Renal cortex interstitium (tissue), 15 donors: ENCODE measurements at places on chromosomes 2 and 18. TPM values are rescaled to one million over a fixed set of nuclear protein-coding genes. Genes with fewer than 3 reads are reported as not detected.

The CAPN10 gene
- 37.9 TPM for polyA plus RNA-seq

The WNT6 gene
- polyA plus RNA-seq = 0.39 TPM

DNA sequence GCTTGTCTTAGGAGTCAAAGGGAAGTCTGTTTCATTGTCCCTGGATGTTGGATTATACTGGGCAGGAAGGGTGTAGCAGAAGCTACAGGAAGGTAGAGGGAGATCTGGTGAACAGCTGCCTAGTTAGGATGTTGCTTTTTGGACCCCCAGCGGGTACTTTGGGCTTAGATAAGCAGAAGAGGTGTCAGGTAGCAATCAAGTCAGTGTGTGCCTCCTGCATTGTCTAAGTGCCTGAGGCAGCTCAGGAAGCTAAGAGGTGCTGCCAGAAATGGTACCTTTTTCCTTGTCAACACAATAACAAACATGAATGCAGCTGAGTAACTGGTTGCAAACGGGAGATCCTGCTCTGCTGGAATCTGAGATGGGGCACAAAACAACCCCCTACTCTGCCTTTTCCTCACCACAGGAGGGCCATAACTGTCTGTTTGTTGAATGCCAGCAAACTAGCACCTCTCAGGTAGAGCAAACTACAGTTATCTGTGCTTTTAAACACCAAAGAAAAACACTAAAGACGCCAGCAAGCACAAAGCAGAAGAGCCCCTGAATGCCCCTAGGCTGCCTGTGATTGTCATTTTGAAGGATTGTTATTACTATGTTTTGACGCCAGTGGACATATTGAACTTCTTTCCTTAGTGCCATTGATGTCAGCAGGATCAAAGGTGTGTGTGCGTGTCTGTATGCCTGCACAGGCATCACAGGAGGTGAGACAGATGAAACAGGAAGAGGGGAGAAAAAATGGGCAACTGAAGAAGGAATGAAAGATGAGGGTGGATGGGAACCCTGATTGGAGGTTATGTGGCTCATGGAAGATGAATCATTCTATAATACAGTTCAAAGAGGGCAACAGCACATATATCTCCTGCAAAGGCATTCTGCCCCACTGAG lies 151.4 kb downstream of the ETAA1 start:
- no peak for DNase-seq

- no peak for DNase-seq
These were observed 155.4 kb upstream of the SPRED2 start for GRCh38 chr2:65587779-65588178.

DNA sequence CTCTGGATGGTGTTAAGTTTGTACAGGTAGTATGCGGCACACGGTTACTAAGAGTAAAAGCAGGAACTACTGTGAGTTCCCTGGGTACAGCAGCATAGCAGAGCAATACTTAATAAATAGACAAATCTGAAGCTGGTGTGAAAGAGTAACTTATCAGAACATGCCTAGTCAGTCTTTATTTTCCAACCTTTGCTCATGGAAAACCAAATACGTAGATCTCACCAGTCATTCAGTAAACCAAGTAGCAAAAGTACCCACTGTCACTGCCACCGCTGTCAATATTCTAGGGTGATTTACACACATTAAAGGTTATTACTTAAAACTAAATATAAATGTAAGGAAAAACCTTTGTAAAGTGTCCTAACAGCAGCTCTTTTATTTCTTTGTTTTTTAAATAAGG lies 35.0 kb downstream of the SIGLEC15 start:
- DNase-seq = no peak

GRCh38 chr2:205386109-205386508 lies 296.2 kb upstream of the NRP2 start:
- DNase-seq = no peak

DNA sequence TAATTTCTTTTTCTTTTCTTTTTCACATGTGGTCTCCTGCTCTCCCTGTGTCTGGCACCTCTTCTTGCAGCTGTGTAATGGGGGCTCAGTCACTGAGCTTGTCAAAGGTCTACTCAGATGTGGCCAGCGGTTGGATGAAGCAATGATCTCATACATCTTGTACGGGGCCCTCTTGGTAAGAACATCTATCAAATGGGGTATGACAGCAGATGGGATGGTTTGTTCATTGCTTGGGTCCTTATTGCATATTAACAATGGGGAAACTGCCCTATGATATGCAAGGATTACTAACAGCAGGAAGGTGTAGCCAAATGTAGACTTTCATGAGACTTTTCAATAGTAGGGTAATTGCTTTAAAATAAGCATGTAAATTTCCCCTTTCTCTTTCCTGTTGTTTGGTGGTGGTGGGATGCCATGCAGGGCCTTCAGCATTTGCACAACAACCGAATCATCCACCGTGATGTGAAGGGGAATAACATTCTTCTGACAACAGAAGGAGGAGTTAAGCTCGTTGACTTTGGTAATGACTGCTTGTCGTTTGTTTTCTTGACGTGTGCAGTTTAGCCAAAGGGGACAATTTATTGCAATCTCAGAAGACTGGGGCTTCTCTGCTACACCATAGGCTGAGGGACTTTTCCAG lies 36.5 kb downstream of the MYO3B start:
- no peak for DNase-seq

DNA sequence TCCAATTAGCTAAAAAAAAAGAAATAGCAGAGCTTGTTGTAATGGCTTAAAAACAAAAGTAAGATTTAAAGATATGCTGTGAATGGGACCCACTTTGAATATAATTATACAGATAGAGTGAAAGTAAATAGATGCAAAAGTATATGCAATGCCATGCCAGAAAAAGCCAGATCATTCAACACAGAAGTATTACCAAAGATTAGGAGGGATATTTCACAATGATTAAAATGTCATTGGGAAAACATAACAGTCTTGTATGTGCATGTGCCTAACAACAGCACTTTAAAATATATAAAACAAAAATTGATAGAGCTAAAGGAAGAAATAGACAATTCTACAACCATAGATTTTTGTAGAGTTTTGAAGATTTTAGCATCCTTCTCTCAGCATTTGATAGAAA lies 19.9 kb upstream of the SIGLEC15 start:
- DNase-seq = no peak

DNA sequence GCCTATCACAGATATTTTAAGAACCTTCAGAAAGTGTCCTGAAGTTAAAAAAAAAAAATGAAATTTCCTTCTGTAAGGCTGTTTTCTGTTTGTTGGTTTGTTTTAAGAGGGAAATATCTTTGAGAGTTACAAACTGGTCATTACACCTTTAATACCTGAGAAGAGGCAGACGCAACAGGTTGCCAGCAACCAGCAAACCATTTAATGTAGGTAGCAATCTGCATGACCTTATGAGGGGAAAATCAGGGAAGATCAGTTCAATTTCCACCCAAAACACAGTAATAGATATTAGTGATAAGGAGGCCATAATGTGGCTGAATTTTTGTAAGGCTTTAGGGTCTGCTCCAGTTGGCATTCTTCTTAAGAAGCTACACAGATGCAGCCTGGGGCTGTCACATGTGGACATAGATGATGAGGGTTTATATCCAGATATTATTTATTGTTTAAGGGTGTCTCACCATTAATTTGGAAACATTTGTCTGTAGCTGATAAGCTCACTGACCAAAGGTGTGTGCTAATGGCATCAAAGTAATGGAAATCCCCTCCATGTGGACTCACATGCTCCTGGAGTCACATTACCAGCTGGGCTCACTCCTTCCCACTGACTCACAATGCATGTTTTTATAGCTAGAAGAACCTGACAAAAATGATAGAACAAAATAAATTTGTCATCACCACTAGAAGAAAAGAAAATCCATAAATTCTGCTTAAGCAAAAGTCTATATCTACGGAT lies 83.5 kb upstream of the DTNA start:
- DNase-seq = no peak

DNA sequence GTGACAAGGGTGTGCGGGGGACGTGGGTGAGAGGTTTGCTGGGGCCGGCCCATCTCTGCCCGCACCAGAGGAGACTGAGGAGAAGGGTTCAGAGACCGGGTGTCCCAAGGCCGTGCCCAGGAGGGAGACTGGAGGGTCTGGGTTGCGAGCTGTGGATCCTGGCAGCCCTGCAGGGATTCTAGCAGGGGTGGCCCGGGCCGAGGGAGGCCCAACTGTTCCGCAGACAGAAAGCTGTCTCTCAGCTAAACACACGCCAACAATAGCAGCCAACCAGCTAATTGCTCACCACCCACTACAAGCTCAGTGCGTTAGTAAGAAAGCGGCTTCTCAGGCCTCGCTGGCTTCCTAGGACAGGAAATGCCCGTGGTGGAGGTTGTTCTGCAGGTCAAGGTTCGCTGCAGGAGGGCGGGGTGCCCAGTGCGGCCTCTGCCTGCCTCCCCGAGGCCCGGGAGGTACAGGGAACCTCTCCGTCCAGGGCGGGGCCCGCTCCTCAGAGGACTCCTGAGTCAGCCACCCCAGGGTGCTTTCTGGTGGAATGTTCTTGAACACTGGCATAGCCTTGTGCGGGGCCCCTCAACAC lies 282.0 kb upstream of the PXDN start:
- no peak for DNase-seq

DNA sequence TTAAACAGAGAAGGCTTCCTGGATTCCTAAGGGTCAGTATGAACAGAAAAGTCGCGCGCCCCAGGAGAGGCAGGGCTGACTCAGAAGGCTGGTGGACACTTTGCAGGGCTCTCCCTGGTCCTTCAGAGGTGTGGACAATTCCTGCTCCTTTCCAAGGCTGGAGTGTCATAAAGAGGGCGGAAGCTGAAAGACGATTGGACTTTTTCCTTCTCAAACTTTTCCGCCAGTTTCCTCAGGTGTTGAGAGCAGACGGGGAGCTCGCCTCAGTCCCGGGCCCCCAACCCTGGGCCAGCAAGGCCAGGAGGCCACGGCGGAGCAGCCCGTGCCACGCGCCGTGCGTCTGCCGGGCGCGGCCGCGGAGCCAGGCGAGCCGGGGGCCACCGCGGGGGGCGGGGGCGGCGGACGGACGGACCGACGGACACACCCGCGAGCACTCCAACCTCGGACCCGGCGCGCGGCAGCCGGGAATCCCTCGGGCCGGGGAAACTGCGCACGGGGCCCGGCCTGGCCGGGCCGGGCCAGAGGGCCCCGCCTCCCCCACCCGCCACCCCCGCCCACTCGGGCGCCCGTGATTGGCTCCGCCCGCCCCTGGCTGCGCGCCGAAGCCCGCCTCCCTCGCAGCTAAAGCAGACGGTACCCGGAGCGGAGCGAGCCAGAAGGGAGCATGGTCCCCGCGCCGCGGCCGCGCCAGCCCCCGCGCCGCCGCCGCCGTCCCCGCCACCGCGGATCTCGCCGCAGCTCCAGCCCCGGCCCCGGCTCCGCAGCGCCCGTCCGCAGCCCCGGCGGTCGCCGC lies at the start of gene KLHL29:
KLHL29 (plus strand) TSS at position 629 of the 793 bp plus-strand sequence. CDS start 177,018 bp downstream, outside the sequence.
- no peak for DNase-seq
